DMS 273 treated with DMSO at 0.1 percent for 48 hours (cell line): ENCODE measurements at places on chromosomes 1 and 21.
A peak's percentile ranks its signal among the peaks of the same experiment; 100 is the strongest.

- DNase-seq = no peak
Measured at GRCh38 chr1:26336477-26337205, 17.3 kb downstream of the CRYBG2 start.

- DNase-seq = no peak
Measured at GRCh38 chr21:34827445-34828235, 158.8 kb downstream of the CLIC6 start.

DNA sequence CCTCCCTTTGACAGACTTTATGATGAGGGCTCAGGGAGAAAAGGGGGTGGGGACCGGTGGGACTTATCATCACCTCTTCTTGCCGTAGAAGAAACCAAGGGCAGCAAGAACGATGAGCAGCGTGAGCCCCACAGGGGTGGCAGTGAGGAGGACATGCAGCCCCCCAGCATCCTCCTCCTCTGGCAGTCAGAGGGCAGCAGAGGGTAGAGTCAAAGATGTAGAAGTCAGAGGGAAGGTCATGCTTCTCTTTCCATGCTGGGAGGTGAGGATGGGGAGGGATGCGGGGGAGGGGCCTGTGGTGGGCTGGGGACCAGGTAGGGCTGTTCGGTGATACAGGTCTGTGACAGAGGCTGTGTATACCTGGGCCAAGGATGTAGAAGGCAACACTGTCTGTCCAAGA is 14.8 kb downstream of the INSRR start:
- DNase-seq = no peak

- no peak for DNase-seq
Measured at GRCh38 chr1:46206399-46206798, 3.3 kb downstream of the LURAP1 start.

DNA sequence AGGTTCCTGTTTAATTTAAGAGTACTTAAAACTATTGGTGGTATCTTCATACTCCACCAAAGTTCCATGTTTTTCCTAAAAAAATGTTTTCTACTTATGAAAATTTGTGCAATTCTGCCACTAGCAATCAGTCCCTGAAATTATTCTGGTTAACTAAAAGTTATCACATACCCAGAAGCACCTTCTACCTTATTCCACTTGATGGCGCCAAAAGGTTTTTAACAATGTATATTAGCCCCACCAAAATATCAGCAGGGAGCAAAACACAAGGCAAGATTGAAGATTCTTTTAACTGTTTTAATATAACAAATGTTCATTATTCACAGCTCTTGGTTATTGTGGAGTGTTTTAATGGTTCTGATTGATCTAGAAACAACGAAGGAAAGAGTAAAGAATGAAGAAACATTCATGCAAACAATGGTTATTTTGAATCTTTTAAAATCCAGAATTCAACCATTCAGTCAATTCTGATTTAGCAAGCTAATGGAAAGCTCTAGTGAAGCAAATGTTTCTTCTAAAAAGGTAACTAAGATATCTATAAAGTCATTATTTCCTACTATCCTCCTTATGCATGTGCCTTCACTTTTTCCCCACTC is 67.2 kb downstream of the TTLL7 start:
- DNase-seq = no peak

- DNase-seq = no peak
Measured at GRCh38 chr1:59261537-59261936, 35.4 kb upstream of the FGGY start.

DNA sequence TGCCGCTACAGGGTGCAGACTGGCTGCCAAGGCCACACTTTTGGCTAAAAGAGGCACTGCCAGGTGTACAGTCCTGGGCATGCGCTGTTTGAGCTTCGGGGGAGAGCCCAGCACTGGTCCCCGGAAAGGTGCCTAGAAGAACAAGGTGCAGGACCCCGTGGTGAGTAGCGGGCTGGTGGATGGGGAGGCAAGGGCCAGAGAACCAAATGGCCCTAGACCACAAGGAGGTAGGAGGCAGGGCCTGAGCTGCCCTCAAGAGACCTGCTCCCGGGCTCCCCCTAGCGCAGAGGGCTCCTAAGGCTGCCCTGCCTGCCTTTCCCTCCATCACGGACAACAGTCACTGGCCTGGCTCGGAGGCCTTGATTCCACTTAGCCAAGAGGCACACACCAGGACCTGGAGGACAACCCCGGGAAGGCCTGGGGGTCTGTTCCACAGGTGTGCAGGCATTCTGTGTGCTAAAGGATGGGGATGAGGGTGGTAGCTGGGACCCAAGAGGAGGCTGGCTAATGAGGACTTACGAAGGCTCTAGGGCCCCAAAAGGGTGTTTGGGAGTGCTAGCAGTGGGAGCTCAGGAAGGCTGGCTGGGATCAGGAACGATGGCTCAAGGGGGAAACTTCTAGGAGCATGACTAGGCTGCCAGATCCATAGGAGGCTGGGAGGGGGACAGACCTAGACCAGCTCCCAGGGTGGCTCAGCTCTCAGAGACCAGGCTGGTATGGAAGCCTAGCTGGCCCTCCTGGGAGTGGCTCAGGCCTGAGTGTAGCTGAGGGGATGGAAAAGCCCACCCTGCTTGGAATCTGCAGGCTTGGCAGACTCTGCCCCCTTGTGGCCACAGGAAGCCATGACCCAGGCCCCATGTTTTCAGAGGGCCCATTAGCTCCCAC is 742 bp downstream of the ARTN start:
- DNase-seq = no peak

- DNase-seq = no peak
Measured at GRCh38 chr1:95865769-95866168, 631.8 kb downstream of the RWDD3 start.

- peak; percentile 42 for DNase-seq
Measured at GRCh38 chr1:28249013-28249865, 10.1 kb upstream of the SESN2 start.

DNA sequence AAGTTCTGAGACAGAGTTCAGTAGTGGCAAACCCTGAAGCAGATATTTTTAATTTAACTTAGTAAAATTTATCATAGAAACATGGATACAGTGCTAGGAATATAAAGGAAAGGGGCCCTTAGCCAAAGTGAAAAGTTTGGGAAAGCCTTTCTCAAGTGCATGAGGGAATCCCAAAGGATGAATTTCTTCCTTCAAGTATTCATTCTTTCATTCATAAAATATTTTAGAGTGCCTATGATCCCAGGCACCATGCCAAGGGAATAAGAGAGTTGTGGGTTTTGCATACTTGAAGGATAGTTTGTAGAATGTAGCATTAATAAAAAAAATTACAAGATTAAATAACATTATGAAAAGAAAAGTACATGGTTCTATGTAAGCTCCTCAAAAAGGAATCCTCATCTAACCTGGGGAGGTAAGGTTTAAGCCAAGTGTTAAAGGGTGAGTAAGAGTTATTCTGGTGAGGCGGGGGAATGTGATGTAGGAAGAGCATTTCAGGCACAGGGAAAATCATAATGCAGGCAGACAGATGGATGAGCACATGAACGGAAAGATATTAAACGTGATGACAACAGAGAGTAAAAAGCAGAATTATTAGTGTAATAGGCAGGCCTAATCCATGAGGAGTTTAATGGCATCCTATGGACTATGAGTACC is 40.4 kb upstream of the NTNG1 start:
- no peak for DNase-seq

GRCh38 chr1:207243442-207244408 is 77.8 kb upstream of the CD55 start:
- DNase-seq = no peak

GRCh38 chr1:32200226-32201010 is at the start of gene CCDC28B:
TSS of gene CCDC28B (plus strand) at chr1:32200595. CDS start at chr1:32201936, 1,341 bp downstream.
- no peak for DNase-seq

- no peak for DNase-seq
Measured at GRCh38 chr1:79969886-79970285, 963.4 kb upstream of the ADGRL4 start.

DNA sequence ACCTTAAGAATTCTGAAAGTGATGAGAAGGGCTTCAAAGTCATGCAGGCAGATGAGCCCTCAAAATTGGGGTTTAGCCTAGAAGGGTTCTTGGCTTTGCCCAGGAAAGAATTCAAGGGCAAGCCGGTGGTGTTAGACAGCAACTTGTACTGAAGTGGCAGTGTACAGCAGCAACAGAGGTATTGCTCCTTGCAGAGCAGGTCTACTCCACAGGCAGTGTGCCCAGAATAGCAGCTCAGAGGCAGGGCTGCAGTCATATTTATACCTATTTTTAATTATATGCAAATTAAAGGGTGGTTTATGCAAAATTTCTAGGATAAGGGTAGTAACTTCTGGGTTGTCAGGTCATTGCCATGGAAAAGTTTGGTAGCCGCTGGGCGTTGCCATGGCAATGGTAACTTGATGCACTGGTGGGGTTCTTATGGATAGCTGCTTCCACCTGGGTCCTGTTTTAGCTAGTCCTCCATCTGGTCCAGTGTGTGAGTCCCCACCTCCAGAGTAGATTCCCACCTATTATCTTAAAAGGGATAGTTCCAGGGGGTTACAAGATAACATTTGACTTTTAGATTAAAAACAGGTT is 57.9 kb upstream of the CR2 start:
- DNase-seq = no peak

- no peak for DNase-seq
Measured at GRCh38 chr1:186904361-186904760, 75.6 kb downstream of the PLA2G4A start.

GRCh38 chr1:36326499-36326898 is 3.1 kb upstream of the EVA1B start:
- no peak for DNase-seq

GRCh38 chr1:109111386-109112055 is 2.4 kb upstream of the ELAPOR1 start:
- no peak for DNase-seq

- no peak for DNase-seq
Measured at GRCh38 chr1:229407206-229408026, 26.5 kb downstream of the ACTA1 start.

DNA sequence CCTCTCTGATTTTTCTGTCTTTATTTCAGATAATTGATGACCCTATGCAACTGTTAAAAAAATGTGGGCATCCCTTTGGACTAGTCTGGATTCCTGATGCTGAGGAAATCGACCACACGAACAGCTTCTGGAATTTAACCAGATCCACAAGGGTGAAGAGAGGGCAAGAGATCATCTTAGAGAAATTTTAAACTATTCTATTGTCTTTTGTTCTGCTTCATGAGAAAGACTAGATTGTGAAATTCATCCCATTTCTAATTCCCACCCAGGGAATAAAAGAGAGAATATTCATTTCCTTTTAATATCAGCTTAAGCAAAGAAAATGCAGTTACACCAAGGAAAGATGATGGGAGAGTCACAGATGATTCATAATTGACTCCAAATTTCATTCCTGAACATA is 71.8 kb downstream of the DUSP10 start:
- no peak for DNase-seq

DNA sequence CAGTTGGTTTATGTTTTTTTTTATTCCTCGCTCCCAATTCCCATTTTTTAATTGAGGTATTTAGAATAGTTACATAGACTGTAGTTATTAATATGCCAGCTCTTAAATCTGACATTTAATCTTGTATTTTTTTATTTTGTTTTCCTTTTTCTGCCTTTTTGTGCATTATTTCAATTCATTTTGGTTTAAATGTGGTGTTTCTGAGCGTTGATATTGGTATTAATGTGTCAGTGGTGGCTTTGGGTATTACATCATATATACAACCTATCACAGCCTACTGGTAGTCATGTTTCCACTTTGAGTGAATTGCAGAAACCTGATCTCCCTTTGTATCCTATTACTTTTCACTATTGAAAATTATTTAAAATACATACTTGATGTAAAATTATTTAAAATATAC is 1027.3 kb downstream of the KCNT2 start:
- DNase-seq = no peak

DNA sequence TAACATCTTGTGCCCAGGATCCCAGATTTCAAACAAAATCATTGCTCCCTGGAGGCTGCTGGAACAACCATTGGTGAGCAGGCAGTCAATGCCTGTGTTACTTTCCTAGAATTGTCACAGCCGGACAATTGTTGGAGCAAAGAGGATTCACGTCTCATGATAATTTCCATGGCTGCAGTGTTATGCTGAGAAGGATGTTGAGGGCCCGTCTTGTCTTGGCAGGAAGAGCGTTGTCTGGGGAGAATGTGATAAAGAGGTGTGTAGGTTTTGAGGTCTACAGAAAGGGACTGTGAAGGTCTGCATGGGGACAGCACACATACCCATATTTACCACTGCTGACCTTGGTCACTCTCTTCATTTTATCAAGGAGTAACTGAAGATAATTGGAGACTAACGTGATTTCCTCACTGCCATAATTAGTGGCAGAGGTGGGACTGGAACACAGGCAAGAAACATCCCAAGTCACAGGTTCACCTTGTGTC is 6.3 kb downstream of the MECR start:
- DNase-seq = no peak

DNA sequence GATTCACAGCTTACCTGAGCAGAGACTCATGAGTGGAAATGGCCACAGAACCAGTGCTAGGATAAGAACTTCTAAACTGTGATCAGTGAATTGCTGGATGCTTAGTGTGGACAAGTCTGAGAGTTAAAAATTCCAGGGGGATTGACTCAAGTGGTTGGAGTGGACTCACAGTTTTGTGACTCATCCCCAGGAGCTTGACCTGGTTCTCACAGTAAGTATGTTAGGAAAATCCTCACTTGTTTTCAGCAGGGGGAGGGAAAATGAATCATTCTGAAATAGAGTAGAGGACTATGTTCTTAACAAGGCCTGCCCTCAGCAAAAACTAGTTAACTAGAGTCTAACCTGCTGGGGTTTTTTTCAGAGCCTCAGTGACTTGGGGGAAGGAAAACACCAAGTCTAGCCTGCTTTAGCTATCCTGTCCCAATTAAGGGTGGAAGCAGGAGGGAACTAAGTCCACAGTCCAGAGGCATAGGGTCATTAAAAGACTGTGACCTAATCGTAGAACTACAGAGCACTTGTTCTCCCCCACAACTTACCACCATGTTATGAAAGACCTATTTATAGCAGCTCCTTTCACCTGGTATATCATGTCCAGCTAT is 6.1 kb upstream of the CDC73 start:
- no peak for DNase-seq

GRCh38 chr1:24930260-24931145 is at the start of gene RUNX3:
TSS of gene RUNX3 (minus strand) at chr1:24930276. CDS start at chr1:24929868, 408 bp downstream.
- no peak for DNase-seq

- DNase-seq = no peak
Measured at GRCh38 chr1:151584278-151584677, 27.6 kb upstream of the SNX27 start.

DNA sequence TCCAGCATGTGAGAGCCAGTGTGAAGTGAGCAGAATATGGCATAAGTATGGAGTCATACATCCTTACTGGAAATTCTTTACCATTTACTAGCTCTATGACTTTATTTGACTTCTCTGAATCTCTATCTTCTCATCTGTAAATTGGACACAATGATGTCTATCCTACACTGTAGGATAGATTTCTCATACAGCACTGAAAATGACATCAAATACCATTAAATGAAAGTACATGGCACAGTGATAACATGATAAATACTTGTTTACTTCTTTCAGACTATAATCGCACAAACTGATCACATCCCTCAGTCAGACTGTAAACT is 1.3 kb upstream of the CTTNBP2NL start:
- DNase-seq = no peak

- peak; percentile 50 for DNase-seq
Measured at GRCh38 chr1:59494145-59494833, 197.4 kb downstream of the FGGY start.

- DNase-seq = no peak
Measured at GRCh38 chr21:39110431-39110830, 72.8 kb downstream of the PSMG1 start.

GRCh38 chr1:245538671-245539070 is 383.9 kb downstream of the KIF26B start:
- DNase-seq = no peak

- no peak for DNase-seq
Measured at GRCh38 chr1:3984586-3984985, 84.5 kb upstream of the C1orf174 start.

- no peak for DNase-seq
Measured at GRCh38 chr1:37430103-37430985, 44.0 kb upstream of the ZC3H12A start.
